Stimulated activated CD4-positive, alpha-beta T cell treated with anti-CD3 and anti-CD28 coated beads, Interleukin-2, amount 100 ng/mL, for 24 hours (primary cell): ENCODE measurements at places on chromosomes 11 and 22.

GRCh38 chr11:20351751-20352262 lies 11.7 kb upstream of the HTATIP2 start:
- DNase-seq = no peak

DNA sequence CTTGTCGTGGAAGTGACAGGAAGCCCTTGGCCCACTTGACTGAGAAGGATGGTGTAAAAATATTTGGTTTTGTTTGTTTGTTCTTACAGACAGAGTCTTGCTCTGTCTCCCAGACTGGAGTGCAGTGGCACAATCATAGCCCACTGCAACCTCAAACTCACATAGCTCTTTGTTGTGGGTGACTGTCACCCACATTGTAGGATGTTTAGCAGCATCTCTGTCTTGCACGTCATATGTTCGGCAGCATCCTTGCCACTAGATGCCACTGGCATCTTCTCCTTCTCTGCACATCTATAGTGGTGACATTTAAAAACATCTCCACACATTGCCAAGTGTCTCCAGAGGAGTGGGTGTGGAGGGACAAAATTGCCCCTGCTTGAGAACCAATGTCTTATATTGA lies 56.8 kb downstream of the PRR5L start:
- DNase-seq = peak; percentile 30

GRCh38 chr22:27791159-27791858 lies 10.2 kb downstream of the MN1 start:
- DNase-seq = no peak

DNA sequence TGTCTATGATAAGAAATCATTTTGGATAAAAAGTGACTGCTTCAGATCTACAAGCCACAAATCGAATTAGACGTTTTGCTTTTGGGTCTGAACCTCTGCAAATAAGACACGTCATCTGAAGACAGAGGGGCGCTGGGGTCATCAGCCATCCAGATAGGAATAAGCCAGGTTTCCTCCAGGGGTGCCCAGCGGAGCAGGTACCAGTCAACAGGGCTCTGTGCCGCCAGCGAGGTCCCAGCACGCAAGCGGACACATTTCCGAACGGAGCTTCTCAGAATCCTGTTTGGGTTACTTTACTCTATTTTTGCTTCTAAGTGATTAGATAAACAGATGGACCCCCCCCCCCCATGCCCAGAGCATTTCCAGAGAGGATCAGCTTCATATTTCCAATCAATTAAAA lies 873.8 kb downstream of the BRD1 start:
- DNase-seq = no peak

DNA sequence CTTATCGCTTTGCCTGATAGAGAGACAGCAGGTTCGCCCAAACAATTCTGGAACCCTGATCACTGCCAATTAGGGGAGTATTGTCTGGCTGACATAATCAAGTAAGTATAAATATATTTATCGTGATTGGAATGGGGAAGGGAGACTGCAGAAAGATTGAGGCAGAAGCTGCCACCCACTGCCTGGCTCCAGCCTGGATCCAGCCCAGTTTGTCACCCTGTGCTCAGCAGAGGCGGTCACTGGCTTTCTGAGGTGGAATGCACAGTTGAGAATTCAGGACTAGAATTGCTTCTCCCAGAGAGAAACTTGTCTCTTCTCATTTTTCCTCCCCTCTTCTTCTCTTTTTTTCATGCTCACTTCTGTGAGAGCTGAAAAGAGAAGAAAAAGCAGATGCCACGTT lies 25.9 kb downstream of the GRAP2 start:
- DNase-seq = no peak

GRCh38 chr22:23065495-23066122 lies 4.7 kb upstream of the GNAZ start:
- DNase-seq = peak; percentile 13

DNA sequence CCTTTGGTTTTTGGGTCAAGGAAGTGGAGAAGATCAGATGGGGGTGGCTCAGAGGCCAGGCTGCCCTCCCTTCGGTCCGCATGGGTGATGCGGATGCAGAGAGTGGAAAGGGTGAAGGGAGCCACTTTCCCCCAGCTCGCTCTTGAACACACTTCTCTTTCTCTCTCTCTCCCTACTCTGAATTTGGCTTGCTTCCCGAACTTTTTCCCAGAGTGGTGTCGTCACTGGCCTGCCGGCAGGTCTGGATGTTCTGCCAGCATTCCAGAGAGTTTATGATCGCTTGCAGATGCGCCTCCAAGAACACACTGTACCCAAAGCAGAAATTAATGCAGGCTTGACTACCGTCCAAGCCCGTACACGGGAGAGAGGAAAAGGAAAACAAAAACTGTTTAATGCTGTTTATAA lies 103.2 kb downstream of the ZBTB16 start:
- no peak for DNase-seq

DNA sequence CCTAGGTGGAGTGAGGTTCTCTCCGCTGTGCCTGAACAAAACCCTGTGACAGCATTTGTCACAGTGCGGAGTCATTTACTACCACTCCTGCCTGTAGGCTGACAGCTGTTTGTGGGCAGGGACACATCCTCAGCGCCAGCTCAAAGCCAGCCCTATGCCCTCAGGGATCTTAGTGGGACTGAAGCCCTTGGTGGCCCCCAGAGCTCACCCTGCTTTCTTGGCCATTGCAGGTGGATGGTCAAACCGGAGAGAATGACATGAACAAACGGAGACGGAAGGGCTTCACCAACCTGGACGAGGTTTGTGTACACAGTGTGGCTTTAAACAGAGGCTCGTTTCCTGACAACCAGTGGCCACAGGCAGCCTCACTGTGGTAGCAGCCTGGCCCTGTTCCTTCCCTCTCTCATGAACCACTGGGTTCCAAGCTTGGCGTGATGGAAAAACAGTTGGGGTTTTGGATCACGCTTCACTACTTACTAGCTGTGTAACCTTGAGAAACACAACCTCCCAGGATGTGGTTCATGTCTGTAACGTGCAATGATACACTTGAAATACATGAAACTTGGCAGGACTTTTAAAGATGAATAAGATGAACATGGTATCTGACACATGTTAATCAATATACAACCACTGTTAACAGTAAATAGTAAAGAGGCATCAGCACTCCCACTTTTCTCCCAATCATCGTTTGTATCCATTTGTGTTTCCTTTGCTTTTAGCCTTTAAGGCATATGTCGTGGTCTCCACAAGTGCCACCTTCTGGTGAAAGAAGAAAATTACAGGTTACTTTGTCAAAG lies 125.8 kb downstream of the MICAL2 start:
- peak; percentile 52 for DNase-seq

DNA sequence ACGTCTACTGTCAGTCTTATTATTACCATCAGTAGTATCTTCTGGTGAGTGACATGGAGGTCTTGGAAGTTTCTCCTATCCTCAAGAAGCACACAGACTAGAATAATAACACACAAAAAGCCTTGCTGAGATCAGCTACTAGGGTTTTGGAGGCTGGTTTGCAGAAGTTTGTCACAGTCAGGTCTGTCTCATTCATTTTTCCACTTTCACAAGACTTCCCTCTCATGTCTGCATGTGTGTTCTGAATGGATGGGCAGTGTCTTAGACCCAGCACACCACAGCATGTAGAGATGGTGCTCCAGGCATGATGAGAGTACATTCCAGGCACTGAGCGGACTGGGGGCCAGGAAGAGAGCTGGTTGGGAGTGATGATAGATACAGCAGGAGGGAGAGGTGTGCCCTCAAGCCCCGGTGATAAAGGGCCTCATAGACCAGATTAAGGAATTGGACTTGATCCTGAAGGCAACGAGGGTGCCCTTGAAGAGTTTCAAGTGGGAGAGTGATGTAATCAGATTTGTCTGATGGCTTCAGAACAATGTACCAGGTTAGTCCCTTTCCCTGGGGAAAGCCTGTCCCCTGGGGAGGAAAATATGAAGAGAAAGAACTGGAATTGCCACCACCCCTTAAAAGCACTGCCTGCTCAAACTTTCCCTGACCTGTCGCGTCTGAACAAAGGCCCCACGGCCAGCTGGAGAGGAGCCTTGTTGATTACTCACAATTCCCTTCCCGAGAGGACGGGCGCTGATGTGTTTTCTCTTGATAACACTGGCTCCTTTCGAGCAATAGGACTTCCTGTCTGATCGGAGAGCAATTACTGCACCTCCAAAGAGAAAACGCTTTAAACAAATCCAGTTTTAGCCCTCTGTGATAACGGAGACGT lies 45.1 kb upstream of the LMO2 start:
- DNase-seq = no peak

- no peak for DNase-seq
These were observed 73.0 kb downstream of the CYB5R2 start for GRCh38 chr11:7600205-7600775.

GRCh38 chr11:121898903-121899302 lies 217.1 kb downstream of the BLID start:
- no peak for DNase-seq

GRCh38 chr22:22666307-22667091 lies 22.1 kb downstream of the GGTLC2 start:
- DNase-seq = no peak

GRCh38 chr11:14784230-14784629 lies 107.8 kb downstream of the CYP2R1 start:
- no peak for DNase-seq

- no peak for DNase-seq
These were observed 246.0 kb upstream of the ARHGAP20 start for GRCh38 chr11:110958216-110958615.

DNA sequence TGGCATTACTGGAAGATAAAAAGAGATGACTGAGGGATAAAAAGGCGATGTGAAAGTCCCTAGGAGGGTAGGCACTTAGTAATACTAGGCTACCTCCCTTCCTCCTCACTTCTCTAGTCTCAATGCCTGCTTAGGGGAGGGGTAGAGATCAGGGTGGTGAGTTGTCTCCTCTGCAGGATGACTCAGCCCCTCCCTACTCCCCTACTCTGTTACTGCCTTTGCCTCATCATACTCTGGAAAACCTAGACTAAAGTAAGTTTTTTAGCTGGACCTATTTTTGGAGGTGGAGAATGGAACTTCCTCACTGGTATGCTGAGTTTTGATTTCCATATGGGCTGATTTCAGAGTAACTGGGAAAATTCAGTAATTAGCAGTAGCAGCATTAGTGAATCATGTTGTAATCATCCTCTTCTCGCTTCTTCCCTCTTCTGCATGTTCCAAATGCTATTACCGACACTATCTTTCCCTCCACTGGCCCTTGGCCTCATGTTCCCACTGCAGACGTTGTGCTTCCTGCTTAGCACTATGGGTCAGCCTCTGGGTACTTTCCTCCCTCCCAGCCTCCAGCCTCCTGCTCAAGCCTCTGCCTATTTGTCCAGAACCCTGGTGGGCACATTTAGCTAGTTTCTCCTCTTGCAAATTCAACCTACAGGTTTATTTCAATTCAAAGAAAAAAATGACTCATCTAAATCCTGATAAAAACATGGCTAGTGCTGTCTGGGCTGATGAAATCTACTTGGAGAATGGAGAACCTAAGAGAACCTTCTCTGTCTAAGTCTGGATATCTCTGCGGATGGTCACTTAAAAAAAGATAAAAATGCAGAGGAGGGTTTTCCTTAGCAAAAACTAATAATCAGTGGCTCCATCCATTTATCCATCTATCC lies 281.7 kb downstream of the ST3GAL4 start:
- DNase-seq = no peak

DNA sequence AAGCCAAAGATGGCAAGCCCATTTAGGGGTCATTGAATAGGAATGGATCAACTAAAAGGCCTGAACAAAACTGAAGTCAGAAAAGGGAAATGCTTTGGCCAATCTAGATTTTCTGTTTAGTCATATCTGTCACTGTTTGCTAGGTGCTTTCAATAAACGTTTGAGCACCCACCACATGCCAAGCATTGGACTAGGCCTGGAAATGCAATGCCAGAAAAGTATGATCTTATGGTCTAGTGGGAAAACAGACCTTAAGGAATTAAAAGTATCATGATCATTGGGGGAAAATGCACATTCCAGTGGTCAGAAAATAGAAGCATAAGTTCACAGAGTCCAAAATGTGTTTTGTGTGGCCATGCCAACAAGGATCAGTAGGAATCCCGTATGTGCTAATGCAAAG lies 76.8 kb upstream of the BIRC3 start:
- DNase-seq = no peak

DNA sequence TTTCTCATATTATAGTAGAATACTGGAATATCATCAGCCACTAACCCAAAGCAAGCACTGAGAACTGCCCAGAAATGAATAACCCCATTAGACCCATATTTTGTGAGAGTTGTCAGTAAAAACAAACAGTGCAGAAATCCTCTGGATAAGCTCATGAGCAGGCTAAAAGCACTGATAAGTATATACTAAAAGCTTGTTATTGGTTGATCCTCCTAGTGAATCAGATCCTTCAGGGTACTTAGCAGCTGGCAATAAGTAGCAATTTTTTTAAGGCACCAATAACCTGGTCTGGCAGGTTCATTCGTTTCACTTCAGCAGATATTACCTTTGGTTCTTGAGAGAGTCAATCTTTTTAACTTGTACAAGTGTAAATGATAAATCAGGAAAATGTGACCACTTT lies 1.2 kb downstream of the NOX4 start:
- no peak for DNase-seq

GRCh38 chr11:105265845-105266244 lies 126.3 kb upstream of the CARD18 start:
- DNase-seq = no peak

DNA sequence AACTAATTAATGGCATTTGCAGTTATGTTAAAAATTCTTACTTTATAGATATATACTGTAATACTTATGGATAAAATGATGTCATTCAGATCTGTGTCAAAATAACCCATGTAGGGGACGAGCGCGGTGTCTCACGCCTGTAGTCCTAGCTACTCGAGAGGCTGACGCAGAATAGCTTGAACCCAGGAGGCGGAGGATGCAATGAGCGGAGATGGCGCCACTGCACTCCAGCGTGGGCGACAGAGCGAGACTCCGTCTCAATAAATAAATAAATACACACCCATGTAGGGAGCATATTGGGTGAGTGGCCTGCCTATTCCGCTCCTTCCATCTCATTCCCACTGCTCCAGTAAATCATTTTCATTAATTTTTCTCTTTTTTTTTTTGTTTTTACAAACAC lies 7.1 kb downstream of the SNU13 start:
- DNase-seq = no peak

DNA sequence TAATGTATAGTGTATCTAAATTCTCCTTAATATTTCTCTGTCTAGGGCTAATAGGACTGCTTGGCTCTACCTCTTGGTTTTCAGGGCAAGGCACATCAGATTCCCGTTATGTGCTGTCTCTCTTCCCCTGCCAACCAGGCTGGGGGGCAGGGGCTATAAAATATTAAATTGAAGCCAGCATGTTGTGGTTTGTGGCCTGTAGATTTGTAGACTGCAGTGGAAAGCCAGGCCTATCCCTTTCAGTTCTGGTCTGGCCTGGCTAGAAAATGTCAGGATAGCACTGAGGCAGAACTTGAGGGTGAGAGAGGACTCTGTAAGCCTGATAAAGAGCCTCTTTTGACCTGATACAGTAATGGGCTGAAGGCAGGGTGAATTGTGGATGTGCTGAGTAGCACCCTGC lies 14.4 kb upstream of the GRK2 start:
- no peak for DNase-seq
